ENCODE measurements at places on chromosomes 12 and 14.

DNA sequence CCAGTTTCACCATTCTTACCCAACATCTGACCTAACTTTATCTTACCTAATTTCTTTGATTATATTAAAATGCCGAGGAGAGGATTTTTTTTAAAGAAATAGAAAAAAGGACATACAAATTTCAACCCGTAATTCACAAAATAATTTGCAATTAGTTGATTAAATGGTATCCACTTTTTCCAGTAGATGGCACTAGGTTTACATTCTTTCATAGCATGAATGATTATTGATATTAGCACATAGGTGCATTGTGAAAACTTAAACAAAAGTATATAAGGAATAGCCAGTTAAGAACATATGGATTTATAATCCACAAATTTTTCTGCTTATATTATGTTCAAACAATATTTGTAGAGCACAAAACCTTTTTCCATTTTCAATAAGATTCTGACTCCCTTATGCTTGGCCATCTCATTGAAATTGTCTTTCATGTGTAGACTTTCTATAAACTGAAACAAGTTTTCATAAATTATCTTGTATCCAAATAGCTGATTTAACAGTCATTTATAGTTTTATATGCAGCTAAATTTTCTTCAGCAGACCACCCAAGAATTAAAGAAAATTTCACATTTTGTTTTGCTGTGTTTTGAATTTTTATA, 35.3 kb downstream of the MSRB3 start:
- no peak for DNase-seq

GRCh38 chr14:23163830-23164229, 19.6 kb downstream of the SLC7A8 start:
- DNase-seq = no peak

GRCh38 chr12:92142251-92142926, 3.3 kb downstream of the BTG1 start:
- DNase-seq = no peak

DNA sequence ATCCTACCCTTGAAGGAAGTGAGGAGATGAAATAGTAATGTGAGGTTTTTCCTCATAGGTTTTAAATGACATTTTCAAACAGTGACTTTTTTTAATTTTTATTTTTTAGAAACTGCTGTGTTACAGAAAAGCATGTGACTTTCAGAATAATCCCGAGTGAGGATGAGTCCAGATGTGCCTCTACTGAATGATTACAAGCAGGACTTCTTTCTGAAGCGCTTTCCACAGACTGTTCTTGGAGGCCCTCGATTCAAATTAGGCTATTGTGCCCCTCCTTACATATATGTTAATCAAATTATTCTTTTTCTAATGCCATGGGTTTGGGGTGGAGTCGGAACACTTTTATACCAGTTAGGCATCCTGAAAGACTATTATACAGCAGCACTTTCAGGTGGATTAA, 15.8 kb downstream of the PCNX4 start:
- no peak for DNase-seq

- no peak for DNase-seq
These were observed 31.7 kb downstream of the FGD4 start for GRCh38 chr12:32431025-32431424.

DNA sequence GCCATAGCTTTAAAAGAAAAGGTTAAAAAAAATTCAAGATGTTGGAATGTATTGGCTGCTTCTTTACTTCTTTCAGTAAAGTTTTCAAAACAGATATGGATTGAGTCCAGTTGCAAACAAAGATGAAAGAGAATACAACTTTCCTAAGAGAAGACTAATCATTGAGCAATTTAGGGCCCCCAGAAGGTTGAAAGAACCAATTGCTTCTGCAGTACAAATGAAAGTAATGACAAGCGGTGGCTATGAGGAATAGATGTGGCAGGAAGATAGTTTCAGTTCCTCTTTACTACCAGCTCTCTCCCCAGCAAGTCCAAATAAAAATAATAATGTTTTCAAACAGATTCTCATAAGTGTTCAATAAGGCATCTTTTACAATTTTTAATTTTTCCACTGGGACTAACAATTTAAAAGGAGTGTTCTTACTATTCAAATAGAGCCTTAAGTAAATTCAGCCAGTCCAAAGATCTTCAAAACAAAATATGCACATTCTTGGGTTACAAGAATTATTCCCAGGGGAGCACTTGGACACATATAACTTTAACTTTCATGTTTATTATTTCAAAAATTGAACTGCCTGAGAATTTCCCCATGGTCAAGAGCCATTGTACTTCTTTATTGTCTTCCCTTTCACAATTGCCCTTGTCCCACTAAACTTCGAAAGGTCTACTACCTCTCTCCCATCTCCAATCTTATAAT, 62.3 kb upstream of the PPP1R12A start:
- DNase-seq = no peak

- DNase-seq = no peak
These were observed 22.9 kb downstream of the SPTB start for GRCh38 chr14:64856529-64857445.

DNA sequence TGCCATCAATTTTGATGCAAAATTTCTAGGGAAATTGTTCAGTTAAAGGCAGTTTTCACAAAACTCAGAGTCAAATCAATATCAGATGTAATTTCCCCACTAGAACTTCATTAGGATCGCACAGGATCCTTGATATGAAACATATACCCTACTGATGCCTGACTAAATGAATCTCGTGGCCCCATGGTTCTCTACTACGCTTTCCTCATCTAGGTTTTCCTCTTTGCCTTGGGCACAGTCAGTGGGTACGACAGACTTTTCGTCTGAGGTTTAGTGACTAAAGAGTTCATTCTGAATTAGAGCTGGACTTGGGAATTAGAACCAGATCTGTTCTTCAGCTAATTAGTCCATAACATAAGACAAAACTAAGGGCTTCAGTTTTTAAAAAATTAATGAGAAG, 42.5 kb upstream of the GNPNAT1 start:
- DNase-seq = no peak

Measured in HuH-7 (cell line).